ENCODE measurements at places on chromosomes 6 and 20.

DNA sequence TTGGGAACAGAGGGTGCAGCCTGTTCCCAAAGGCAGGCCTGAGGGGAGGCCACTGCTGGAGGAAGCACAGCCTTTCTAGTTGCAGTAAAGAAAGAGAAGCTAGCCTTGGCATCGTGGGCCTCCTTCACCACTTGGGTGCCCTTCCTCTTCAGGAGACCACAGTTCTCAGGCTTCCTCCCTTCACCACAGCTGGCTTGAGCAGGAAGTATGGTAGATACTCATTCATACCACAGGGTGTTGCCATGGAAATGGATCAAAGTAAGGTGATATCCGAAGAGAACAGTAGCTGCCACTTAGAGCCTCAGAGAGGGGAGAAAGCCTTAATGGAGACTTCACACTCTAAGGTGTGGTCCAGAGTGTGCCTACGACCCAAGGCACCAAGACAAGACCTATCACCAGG, 120.4 kb upstream of the RIPOR2 start:
- DNase-seq, result peak; percentile 16

- no peak for DNase-seq
Measured at GRCh38 chr6:114327074-114327473, 15.7 kb downstream of the HS3ST5 start.

GRCh38 chr6:35377002-35377401, 34.6 kb downstream of the PPARD start:
- DNase-seq, result no peak

DNA sequence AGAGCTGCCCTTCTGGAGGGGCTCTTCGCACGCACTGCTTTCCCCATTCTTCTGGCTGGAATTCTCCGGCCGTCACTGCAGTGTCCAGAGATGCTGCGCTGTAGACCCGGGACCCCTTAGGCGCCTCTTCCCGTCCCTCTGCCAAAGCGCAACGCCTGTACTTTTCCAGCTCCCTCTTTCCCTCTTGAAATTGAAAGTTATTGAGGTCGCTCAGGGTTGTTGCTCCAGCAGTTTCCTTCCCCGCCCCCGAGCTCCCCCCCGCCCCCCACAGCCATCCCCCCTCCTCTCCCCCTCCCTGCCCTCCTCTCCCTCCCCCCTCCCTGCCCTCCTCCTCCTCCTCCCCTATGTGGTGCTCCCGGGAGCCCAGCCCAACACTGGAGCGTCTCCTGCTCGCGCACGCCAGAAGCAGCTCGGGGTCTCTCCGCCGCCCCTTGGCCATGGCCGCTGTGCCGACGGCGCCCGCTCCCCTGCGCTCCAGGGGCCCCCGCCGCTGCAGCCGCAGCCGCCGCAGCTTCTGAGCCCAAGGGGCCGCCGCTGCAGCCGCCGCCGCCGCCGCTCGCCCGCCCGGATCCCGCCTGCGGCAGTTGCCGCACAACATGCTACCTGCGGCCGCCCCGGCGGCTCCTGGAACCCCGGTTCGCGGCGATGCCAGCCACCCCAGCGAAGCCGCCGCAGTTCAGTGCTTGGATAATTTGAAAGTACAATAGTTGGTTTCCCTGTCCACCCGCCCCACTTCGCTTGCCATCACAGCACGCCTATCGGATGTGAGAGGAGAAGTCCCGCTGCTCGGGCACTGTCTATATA, at the start of gene RSPO3:
TSS of gene RSPO3 (plus strand) at position 374 of the 804 bp plus-strand sequence. CDS start 522 bp downstream, outside the sequence.
- DNase-seq, result no peak

DNA sequence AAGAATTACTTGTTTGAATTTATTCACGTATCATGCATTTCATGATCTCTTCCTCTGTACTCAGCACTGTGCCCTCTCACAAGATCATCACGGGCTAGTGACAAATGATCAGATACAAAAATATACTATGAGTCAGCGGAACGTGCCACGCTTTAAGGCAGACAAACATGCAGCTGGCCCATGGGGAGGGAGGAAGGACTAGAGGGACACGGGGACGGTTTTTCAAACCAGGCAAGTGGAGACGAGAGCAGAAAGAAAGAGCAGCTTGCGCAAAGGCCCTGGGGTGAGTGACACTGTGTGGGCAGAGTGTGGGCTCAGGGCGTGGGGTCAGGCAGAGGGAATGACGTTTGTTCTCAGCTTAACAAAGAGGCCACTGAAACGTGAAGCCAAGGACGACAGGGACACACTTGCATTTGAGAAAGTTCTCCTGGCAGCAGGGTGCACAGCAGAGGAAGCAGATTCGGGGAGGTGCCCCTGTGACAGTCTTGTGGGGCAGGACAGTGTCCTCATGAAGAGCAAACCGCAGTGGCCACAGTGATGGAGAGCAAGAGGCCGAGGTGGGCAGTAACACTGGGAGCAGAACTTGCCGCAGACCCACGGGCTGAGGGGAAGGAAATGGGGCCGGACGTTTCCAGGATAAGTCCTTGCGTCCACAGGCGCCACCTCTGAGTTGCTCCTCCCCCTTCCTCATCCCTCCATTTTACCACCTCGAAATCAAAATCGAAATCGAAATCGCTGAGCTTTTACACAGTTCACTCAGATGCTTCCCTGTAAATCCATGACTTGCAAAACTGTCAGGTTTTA, 6.9 kb upstream of the RPS6KA2 start:
- no peak for DNase-seq

DNA sequence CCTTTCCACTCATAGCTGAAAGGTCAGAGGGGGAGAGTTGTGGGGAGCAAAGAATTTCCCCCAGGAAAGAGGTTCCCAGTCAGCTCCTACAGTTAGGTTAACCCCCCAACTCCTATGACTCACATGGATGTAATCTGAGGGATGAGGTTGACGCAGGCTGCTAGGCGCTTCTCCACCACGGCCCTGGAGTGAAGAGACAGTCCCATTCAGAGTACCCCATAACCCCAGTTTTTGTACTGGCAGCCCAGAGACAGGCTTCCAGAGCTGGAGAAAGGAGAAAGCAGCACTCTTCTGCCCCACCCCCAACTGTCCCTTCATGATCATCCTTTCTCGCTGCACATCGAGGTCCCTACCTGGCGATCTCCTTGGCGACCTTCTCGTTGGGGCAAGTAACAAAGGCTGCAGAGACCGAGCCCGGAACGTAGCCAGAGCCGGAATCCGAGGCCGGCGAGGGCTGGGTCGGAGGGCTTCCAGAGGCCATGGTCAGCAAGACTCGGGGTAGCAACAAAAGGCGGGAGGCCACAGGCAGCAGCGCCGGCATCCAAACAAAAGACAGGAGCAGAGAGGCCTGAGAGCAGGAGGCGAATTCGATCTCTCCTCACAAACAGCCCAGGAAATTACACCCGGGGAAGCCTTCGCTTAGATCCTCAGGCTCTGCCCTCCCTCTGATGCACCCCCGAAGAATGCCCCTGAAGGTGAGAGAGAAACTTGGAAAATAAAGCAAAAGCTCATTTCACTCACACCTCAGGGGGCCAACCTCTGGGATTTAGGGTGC, 592 bp downstream of the CUTA start:
- no peak for DNase-seq

DNA sequence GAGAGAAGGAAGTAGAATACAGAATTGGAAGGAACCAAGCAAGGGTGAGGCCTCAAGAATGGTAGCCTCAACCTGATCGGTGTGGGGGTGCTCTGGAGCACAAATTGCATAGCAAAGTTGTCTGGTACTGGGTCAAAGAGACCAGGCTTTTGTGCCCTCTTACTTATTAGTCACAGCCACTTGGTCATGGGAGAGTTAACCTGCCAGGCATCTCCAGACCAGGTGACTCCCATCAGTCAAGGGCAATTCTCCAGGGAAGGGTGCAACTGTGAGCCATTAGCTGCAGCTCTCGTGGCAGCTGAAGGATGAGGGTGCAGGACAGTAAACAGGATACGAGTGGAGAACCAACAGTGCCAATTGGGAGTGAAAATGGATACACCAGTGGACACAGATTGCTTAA, 47.7 kb upstream of the PLCB4 start:
- no peak for DNase-seq

DNA sequence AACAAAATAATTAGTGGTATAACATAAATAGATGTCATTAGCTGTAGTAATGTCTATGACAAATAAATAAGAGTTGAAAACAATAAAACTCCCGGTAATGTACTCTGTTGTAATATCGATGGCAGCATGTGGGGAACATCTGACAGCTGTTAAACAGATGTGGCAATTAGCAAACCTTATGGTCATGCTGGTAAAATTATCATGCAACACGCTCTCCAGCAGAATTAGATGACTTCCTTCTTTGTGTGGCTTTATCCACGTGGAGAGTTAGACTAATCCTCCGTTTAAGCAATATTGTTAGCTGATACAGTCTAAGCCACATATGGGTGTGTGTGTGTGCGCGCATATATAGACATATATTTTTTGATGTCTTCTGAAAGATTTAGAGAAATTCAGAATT, 77.7 kb upstream of the ZFP64 start:
- no peak for DNase-seq

- no peak for DNase-seq
Measured at GRCh38 chr6:6901945-6902344, 205.8 kb upstream of the RREB1 start.

DNA sequence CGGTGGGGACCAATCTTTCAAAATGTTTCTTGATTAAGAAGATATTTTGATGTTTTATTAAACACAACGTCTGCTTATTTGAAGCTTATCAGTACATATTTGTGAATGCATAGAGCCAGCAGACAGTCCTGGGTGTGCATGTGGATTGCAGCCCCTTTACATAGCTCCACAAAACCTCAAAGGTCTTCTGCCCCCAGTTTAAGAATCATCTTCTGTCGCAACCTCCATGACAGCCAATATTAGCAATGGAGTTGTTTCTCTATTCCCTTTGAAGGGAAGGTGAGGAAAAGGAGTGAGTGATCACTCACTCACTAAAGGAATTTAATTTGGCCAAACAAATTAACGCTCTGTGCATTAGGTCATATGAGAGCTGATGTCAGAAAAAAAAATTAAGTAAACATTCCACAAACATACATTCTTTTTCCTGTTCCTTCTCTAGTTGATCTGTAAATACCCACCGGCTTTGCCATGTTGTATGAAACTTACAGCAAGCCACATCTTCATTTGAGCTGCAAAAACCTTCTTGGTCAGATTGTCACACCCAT, 152.9 kb downstream of the SIM1 start:
- no peak for DNase-seq

- no peak for DNase-seq
Measured at GRCh38 chr20:53146201-53146891, 174.2 kb downstream of the TSHZ2 start.

GRCh38 chr6:132506461-132506860, 6.5 kb downstream of the STX7 start:
- DNase-seq, result peak; percentile 40

DNA sequence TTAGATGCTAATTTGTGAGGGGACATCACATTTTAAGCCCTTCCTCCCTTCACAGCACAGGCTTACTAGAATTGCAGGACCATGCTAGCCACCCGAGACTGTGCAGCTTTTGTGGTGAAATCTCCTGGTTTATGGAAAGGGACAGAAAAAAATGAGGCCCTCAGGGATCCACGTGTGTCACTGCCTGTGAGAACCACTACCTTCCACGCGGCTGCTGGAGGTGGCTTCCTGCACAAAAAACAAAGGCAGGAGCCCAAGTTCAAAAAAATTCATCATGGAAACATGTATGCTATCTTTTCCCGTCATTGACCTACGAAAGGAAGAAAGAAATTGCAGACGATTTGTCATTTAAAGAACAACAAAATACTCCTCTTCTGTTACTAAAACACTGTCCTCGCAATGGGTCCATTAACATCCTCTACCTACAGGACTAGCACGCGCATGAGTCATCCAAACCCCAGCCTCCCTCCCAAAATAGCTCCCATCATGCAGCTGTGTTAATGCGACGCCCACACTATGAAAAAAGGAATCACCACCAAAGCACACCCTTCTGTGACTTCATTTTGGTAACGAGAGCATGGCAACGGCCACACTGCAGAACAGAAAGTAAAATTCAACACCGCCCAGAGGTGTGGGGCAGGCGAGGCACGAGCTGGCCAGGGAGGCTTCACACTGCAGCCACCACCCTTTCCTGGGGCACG, 45.7 kb downstream of the RAMACL start:
- peak; percentile 19 for DNase-seq

- peak; percentile 39 for DNase-seq
Measured at GRCh38 chr20:11274141-11274594, 600.4 kb upstream of the JAG1 start.

GRCh38 chr6:147390909-147391536, 117.5 kb upstream of the SAMD5 start:
- DNase-seq, result peak; percentile 45

GRCh38 chr20:48332555-48332954, 495.2 kb downstream of the PREX1 start:
- DNase-seq, result no peak

GRCh38 chr20:56158489-56158888, 90.0 kb upstream of the MC3R start:
- no peak for DNase-seq

DNA sequence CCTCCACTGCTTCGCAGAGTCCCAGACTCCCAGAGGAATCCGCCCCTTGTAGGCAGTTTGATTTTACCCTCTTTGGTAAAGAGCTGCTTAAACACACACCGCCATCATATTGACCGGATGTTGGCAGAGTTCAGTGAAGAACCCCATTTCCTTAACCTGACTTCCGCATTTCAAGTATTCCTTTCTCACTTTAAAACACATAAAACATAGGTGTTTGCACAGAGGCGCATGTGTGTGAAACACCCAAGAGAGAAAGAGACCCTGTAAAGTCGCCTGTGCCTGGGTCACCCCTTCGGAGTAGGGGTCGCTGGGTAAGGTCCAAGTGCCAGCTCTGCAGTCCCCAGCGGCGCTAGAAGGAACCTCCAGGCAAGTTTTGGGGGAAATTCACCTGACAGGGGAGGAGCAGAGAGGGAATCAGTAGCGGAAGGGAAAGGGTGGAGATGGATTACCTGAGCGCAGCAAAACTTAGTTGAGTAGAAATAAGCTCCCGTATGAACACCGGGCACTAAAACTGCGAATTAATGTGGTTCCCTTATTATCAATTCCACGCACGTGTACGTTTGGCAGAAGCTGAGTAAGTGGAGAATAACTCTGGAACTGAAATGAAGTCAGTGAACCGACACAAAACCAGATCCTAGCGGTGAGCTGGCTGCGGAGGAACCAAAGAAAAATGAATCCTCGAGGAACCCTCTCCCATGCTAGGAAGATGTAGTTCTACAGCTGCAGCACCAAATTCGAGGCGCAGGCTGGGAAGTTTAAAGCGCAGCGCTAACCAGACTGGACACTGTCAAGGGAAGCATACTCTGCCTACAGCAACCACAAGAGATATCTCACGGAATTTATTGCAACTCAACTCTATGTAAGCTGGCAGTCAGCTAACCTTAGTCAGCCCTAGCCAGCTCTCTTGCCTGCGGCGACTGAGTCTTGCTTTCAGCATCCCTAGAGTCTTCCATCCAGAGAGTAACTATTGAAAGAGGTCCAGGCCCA, 3.5 kb upstream of the HTR1B start:
- no peak for DNase-seq

GRCh38 chr6:6005051-6006005, 1.4 kb downstream of the NRN1 start:
- DNase-seq, result peak; percentile 13

DNA sequence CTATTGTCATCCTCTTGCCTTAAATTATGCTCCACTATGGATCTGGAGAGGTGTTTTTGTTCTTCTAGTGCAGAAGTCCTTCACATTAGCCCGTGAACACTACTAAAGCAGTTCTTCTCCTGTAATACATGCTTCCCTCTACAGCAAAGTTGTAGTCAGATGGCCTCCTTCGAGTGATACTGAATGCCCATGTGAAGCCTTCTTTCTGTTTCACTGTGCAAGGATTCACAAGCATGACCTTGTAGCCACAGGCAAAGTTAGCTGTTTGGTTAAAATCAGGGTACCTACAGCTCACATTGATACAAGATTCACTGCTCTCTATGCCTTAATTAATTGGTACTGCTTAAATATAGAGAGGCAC, 47.6 kb downstream of the ARHGAP18 start:
- no peak for DNase-seq

Data from NAMALWA (cell line).